ENCODE measurements at places on chromosomes 2 and 18.

DNA sequence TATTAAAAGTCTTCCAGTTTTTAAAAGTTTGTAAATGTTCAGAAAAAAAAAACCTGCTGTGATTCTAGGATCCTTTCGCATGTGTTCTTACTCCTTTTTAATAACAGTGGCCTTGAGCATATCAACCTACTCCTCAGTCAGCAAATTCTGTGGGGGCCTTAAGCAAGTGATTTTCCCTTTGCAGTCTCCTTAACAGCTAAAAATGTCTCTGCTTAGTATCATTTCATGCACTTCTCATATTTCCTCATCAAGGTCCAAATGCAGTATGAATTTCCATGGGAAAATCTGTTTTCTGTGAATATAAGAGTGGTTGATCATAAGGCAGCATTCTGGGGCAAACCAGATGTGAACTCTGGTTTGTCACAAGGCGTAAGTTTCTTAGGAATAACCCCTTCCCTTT, 2175.1 kb upstream of the PIK3C3 start:
- no peak for DNase-seq

- DNase-seq = peak; percentile 99
Observed at GRCh38 chr2:231706731-231707624, 1.3 kb upstream of the PTMA start.

GRCh38 chr18:21557607-21558253, 42.8 kb downstream of the ESCO1 start:
- no peak for DNase-seq

GRCh38 chr2:192469612-192470011, 274.9 kb upstream of the TMEFF2 start:
- DNase-seq = no peak

DNA sequence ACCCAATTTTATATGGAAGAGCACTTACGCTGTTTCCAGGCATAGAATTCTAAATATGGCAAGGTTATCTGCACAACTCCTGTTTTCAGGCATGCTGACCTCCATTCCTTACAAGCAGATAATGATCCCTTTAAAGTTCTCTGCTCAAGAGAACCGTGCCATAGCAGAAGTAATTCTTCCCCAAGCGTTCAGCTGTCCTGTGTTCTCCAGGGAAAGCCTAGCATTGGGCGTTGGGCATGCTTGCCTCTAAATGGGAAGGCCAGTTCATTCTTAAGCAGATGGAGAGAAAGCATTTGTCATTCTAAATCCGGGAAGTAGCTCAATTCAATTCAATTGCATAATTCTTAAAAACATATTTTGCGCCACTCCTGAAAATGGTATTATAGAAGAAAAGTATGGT, 55.7 kb upstream of the EML4 start:
- no peak for DNase-seq

- no peak for DNase-seq
Observed at GRCh38 chr2:219452361-219453317, 18.0 kb downstream of the SPEG start.

GRCh38 chr2:68643011-68643873, at the start of gene PROKR1:
TSS of gene PROKR1 (plus strand) at chr2:68643579. CDS start at chr2:68645822, 2,243 bp downstream.
- no peak for DNase-seq

- DNase-seq = no peak
Observed at GRCh38 chr2:70560442-70560841, 6.8 kb upstream of the TGFA start.

DNA sequence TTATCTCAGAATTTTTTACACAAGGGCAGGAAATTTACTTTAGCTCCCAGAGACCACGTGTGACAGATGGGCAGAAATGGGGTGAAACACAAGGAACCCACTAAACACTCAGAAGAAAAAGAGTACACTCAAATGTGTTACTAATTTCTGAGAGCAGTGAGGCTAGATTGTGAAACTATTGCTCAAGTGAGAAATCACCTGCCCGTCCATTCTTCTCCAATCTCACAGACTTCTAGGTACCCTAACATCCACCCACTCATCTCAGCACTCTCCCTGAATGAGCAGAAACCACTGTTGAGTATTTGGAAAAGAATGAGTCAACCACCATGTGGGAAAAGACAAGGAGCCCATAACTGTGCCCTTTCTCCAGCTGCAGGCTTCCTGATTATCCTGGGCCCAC, 293.0 kb upstream of the CDH2 start:
- no peak for DNase-seq

GRCh38 chr2:227973241-227973640, 101.8 kb downstream of the DAW1 start:
- no peak for DNase-seq

DNA sequence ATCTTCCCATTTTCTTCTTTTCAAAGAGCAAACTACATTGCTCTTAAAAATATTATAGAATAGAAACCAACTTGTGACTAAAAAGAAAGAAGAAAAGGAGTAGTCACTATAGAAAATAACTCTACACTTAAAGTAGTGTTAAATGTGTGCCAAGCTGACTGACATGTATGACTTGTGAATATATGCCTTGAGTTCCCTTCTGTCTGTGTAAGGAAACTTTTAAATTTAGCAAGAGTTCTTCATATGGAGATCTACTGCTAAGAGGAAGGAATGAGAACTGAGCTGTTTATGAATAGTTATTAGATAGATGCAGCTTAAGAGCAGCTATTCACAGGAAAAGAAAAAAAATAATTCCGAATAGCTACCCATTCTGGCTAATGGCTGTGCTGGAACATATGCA, 1221.7 kb upstream of the ZEB2 start:
- DNase-seq = no peak

DNA sequence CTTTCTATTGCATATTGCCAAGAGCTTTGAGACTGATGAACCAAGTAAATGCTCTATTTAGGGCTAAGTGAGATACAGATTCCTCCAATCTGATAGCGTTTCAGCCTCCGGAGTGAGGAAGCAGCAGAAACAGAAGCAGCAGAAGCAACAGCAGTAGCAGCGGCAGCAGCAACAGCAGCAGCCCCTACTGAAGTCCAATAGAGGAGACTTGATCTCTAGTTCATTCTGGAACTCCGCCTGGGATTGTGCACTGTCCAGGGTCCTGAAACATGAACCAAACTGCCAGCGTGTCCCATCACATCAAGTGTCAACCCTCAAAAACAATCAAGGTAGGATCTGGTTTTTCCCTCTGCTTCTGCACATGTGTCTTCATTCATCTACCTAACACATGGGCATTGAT, at the start of gene DPP10:
DPP10 (plus strand) TSS at position 132 of the 400 bp plus-strand sequence.
- no peak for DNase-seq

- no peak for DNase-seq
Observed at GRCh38 chr2:241545106-241545505, 13.4 kb upstream of the BOK start.

GRCh38 chr2:68832233-68832869, 38.8 kb downstream of the BMP10 start:
- no peak for DNase-seq

Measured in osteocyte (in vitro differentiated cells).